ENCODE measurements at places on chromosomes 3 and 15. TPM values are rescaled to one million over a fixed set of nuclear protein-coding genes. Genes with fewer than 3 reads are reported as not detected.

Gene TERC
- polyA plus RNA-seq: not detected

Gene CHCHD4
- 10.8 TPM for polyA plus RNA-seq

Gene SLC28A1
- 0.18 TPM for polyA plus RNA-seq

Gene RASA2
- polyA plus RNA-seq: 21.1 TPM

Gene ITPKA
- 0.66 TPM for polyA plus RNA-seq

Gene AADACL2
- 3.4 TPM for polyA plus RNA-seq

Gene CSTA
- polyA plus RNA-seq: 292 TPM

Gene SH2D7
- 0.05 TPM for polyA plus RNA-seq

Gene SLC12A8
- 0.80 TPM for polyA plus RNA-seq

Gene FAH
- polyA plus RNA-seq: 18.3 TPM

Gene GOLGA8S
- 0.23 TPM for polyA plus RNA-seq

Gene GASK1A
- polyA plus RNA-seq: 1.0 TPM

Gene MST1R
- 25.3 TPM for polyA plus RNA-seq

Gene RTP1
- polyA plus RNA-seq: 0.02 TPM

Gene HDC
- polyA plus RNA-seq: 2.1 TPM

Gene CLDN18
- polyA plus RNA-seq: 0.62 TPM

Gene CSPG5
- polyA plus RNA-seq: 0.25 TPM

Gene CELF6
- polyA plus RNA-seq: 17.7 TPM
